Right renal pelvis (tissue), 4 donors: ENCODE measurements at places on chromosomes 13 and 19.

DNA sequence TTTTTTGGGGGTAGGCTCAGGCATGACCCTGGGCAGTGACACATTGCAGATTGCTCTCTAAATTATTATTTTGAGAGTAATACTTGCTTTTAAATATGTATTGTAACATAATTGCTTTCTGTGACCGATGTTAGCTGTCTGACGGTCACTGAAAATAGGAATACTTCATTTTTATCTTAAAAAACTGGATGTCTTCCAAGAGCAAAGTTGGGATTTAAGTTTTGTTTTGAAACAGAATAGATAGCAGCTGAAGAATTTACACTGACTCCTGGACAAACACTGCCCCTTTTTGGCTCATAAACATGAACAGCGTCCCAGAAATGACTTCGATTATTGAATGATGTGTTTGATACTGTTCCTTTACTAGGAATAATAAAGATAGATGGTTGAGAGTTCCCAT lies 535.9 kb downstream of the GPC5 start:
- DNase-seq: no peak

DNA sequence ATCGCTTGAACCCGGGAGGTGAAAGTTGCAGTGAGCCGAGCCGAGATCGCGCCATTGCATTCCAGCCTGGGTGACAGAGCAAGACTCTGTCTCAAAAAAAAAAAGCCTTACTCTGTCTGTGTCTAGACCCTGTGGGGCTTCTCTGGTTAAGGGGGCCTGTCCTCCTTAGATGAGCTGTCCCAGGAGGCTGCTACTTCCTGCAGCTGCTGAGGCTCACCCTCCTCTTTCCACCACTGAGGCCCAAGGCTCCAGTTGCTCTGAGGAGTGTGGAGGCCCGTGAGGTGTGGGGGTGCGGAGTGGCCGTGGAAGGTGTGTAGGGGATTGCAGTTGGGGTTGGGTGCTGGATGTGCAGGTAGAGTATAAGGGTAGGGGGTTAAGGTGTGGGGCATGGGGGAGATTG lies 22.1 kb upstream of the RASA3 start:
- no peak for DNase-seq

GRCh38 chr13:94416454-94417080 lies 62.9 kb downstream of the DCT start:
- DNase-seq: no peak

GRCh38 chr19:3834349-3835054 lies 34.3 kb downstream of the ZFR2 start:
- DNase-seq: no peak

DNA sequence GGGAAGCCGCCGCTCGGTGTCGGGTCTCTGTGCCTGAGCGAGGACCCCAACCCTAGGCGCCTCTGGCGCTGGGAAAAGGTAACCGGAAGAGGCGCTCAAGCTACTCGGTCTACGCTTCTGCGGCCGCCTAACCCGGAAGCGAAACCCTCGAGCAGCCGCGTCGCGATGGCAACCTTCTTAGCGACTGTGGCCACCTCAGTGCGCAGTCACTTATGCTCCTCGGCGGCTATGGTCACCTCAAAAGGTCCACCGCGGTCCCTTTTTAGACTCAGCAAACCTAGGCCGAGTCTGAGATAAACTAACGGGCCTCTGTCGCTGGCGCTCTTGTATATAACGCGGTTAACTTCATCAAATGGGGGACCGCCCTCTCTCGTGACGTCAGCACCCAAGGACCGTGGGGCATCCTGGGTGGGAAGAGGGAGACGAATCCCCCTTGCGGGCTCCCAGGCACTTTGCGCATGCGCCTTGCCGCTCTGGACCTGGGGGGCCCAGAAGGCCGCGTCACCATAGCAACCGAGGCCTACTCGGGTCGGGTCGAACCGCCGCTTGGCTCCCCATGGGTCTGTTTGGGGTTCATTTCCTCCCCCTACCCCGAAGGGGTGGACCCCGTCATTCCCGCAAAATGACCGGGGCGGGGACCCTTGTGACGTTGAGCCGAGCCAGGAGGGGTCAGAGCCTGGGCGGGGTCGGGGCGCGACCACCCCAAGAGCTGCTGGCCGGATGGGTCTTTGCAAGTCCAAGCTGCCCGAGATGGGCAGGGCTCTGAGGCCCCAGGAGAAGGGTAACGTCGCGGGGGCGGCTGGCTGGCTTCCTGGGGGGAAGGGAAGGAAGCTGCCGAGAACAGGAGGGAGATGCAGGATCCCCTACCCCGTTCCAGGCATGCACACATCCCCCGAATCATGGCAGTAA lies at the start of gene GTF2F1:
TSS of gene GTF2F1 (minus strand) at position 91 of the 909 bp plus-strand sequence. CDS start 169 bp downstream, outside the sequence.
- DNase-seq: peak; percentile 96

GRCh38 chr13:99982731-99983498 lies 1.3 kb downstream of the ZIC2 start:
- DNase-seq: no peak

- no peak for DNase-seq
Measured at GRCh38 chr19:17332677-17333581, 1.7 kb downstream of the ANO8 start.

- DNase-seq: no peak
Measured at GRCh38 chr13:100845128-100845757, 170.6 kb upstream of the TMTC4 start.

GRCh38 chr13:112603641-112604225 lies 15.8 kb upstream of the TUBGCP3 start:
- no peak for DNase-seq

GRCh38 chr19:17570791-17571190 lies 15.3 kb downstream of the COLGALT1 start:
- no peak for DNase-seq

- no peak for DNase-seq
Measured at GRCh38 chr13:23449398-23450162, 16.1 kb upstream of the SACS start.

DNA sequence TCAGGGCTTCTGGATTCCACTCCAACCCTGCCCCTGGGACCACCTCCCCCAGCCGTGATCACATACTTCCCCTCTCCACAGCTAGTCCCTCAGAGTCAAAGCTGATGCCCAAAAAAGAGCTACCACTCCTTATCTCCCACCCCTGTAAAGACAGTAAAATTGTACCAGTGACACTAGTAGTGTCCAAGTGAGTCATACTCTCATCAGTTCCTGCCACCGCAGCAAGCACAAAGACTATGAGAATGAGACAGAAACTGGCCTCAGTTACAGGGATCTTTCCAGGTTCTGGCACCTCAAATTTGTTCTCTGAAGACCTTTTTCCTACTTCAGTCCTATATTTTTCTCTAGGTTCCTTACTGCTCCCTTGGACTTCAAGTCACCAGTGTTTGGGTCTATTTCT lies 144.2 kb downstream of the SPRY2 start:
- no peak for DNase-seq

- DNase-seq: no peak
Measured at GRCh38 chr19:7916955-7917266, 2.3 kb downstream of the TGFBR3L start.

- no peak for DNase-seq
Measured at GRCh38 chr13:51453959-51454703, 1.3 kb upstream of the INTS6 start.

GRCh38 chr19:44988896-44989556 lies 12.2 kb upstream of the RELB start:
- no peak for DNase-seq

DNA sequence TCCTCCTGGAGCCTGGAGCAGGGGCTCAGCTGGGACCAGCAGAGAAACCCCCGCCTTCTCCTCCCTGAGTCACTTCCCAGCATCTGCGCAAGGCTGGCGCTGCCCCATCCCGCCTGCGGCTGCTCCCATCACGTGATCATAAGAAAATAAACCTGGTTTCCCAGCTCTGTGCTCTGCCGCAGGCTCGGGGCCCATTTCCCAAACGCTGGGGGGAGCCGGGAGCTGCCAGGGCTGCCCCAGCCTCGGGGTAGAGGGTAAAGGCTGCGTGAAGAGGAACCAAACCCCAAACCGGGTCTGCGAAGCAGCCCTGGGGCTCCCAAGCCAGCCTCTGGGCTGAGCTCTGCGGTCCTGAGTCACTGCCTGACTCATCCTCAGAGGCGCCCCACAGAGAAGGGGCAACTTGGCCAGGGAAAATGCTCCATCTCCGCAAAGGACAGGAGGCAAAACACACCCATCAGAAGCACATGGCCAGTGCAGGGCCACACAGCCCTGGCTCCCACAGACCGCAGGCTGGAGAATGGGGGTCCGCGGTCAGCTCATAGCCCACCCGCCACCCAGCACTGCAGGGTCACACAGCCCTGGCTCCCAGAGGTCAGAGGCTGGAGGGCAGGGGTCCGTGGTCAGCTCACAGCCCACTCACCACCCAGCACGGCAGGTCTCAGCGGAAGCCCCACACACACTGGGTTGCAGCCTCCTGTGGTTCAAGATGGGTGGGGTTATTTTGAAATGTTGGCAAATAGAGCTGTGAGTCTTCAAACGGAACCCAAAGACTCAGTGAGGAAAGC lies 67.1 kb downstream of the RASA3 start:
- no peak for DNase-seq

GRCh38 chr13:37662624-37663023 lies 64.1 kb upstream of the POSTN start:
- no peak for DNase-seq

GRCh38 chr19:13430790-13431582 lies 75.3 kb downstream of the CACNA1A start:
- DNase-seq: no peak

- DNase-seq: no peak
Measured at GRCh38 chr19:3766520-3766919, 4.0 kb downstream of the MRPL54 start.

DNA sequence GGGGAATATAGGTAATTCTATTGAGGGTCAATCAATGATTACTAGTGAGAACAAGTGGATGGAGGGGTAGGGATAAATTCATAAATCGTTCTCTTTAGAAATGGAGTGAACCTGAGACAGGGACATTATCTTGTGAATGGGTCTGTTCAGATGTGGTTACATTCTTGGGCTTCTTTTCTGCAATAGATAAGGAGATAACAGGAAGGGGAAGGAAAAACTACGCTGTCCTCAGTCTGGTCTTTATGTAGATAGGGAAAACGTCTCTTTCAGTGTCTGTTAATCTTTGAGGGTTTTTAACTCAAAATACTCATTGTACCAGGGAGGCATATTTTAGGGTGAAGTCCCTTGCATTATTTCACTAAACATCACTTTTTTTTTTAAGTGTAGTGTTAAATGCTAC lies 266.7 kb upstream of the MAB21L1 start:
- no peak for DNase-seq

GRCh38 chr19:406971-407510 lies 1.9 kb downstream of the C2CD4C start:
- DNase-seq: no peak

DNA sequence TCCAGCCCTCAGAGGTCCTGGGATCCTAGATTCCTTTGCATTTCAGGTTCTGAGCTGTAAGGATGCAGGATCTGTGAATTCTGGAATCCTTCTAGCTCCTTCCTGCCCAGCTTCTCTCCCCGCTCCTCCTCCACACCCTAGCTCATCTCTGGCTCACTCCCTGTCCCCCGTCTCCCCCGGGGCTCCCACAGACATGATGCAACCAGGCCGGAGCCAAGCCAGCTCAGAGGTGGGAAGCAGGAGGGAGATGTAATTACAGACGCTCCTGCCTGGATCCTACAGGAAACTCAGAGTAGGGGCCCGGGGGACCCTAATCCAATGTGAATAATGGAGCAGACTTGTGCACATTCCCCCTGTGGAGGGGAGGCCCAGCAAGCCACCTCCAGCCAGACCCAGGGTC lies 4.5 kb downstream of the GNG8 start:
- no peak for DNase-seq

GRCh38 chr13:54965881-54966280 lies 1937.3 kb downstream of the OLFM4 start:
- no peak for DNase-seq

GRCh38 chr13:79196366-79196765 lies 209.7 kb downstream of the RBM26 start:
- no peak for DNase-seq

DNA sequence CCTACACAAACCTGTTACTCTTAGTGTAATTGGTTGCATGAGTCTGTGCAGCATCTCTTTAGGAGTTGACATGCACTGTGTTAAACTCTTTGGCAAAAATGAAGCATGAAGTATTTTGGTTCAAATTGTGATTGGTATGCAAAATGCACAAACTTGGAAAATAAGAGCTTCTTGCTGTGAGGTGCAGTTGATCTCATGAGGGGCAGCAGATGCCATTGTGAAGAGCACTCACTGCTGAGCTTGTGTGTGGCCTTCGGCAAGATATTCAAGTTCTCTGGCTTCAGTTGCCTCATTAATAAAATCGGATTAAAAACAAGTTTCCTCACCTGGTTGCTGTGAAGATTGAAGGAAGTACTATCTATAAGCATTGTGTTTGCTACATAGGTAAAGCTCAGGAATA lies 142.3 kb downstream of the KATNAL1 start:
- DNase-seq: no peak

DNA sequence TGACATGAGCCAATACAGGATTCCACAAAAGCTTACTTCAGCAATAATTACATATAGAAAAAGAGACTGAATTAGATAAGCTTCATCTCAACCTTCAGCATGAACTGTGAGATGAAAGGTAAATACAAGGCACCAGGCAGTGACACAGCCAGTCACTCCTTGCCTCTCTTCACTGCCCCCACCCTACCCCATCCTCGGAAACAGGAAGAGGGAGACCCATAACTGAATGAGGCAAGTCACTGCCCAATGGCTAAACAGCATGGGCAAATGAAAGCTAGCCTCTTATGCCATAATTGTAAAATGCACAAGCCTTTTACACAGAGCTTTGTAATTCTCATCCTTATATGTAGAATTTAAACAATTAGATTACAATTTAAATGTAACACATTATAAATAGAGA lies 1.7 kb downstream of the ZNF160 start:
- DNase-seq: no peak

- DNase-seq: no peak
Measured at GRCh38 chr13:44394658-44395057, 21.0 kb downstream of the SERP2 start.

GRCh38 chr13:66994517-66995202 lies 235.5 kb downstream of the PCDH9 start:
- no peak for DNase-seq

- no peak for DNase-seq
Measured at GRCh38 chr19:16585094-16585801, 13.0 kb upstream of the SLC35E1 start.

DNA sequence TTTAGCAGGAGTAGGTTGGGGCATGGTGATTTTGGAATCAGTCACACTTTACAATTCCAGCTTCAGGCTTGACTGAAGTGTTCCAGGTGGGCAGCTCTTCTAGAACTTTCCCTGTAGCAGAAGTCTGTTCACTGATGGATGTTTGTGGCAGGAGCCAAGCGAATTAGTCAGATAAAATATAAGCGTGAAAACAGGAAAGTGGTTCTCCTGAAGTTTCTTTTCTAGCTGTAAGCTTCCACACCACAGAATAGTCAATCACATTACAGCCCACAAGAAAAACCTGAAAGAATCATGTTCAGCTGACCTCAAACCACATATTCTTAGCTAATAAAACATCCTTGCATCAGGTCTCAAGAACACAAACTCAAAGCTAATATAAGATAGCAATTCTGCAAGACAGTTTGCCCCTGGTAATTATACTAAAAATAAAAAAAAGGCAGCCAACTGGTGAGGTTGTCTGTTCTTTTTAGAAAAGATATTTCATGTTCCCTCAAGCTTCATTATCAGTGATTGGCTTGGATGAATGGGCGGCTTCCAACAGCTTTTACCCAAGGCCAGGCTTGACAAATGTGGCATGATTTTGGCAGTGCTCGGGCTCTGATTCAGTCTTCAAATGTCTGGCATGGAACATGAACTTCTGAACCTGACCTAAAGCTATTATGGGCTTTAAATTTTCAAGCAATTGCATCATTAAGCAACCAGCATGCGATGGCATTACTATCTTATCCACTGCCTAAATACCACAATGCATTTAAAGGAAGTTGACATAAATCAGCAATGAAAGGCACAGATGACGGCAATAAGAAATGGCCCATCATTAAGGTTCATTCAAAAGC lies 136.8 kb downstream of the DCLK1 start:
- DNase-seq: no peak
